GOT3 (cell line): ENCODE measurements at places on chromosomes 5 and 9.

- no peak for DNase-seq
Measured at GRCh38 chr5:139839232-139839815, 43.7 kb downstream of the PSD2 start.

- DNase-seq, result no peak
Measured at GRCh38 chr9:14585730-14586473, 107.3 kb downstream of the ZDHHC21 start.

GRCh38 chr9:137351781-137352501 lies 49.9 kb upstream of the NRARP start:
- no peak for DNase-seq

- DNase-seq, result no peak
Measured at GRCh38 chr5:150245111-150245789, 44.3 kb downstream of the CAMK2A start.

DNA sequence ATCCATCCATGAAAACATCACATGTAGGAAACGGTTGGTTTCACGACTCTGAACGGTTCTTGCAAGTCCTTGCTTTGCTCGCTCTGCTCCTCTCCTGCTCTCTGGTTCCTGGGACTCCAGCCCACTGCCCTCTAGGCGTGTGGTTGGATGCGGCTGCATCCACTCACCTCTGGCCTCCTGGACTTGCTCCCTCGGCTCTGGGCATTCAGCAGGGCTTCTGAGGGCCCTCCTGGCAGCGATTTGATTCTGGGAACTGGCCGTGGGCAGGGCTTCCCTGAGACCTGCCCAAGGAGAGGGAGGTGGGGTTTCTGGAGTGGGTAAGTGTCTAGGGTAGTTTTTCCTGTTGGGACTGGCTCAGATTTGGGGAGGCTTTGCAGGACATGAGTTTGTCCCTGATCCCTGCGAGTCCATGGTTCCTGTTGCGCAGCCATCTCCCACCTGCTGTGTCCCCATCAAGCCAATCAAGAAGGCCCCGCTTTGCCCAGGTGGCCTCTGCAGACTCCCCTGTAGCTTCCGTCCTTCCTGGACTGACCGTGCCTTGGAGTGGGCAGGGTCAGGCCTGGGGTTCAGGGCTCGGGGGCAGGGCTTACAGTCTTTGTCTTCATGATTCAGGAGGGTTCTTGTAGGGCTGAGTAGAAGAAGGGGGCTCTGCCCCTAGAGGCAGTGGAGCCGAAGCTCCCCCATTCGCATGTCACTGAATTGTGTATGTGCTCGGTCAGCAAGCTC lies 192.3 kb downstream of the CACNA1B start:
- DNase-seq, result no peak
